Tibial artery (tissue), 4 donors: ENCODE measurements at places on chromosomes 2 and 18.

DNA sequence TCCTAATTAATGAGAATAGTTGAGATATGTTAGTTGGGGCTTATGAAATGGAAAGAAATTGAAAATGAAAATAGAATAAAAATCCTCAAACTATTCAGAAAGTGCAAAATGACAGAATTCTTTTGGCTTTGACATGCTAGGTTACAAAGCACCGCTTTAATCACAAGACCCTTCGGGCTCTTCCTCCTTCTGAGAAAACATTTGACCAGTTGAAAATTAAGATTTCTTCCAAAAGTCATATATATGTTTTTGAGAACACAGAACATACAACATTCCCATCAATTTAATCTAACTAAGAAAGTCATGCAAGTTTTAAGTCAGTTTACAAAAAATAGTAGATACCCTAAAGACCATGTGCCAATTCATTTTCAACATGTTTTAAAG, 2.2 kb upstream of the SLC40A1 start:
- DNase-seq, result no peak
- H3K27me3 ChIP-seq, result no peaks in the 10 kb centered on the region
- H3K27ac ChIP-seq, result peak overlapping the region; percentile 96
- H3K36me3 ChIP-seq, result no peaks in the 10 kb centered on the region

- H3K36me3 ChIP-seq, result no peaks in the 10 kb centered on the region
- H3K27me3 ChIP-seq, result peaks cover 50% of the 10 kb centered on the region
- no peak for DNase-seq
These were observed 16.4 kb downstream of the ESPNL start for GRCh38 chr2:238116298-238117198.

DNA sequence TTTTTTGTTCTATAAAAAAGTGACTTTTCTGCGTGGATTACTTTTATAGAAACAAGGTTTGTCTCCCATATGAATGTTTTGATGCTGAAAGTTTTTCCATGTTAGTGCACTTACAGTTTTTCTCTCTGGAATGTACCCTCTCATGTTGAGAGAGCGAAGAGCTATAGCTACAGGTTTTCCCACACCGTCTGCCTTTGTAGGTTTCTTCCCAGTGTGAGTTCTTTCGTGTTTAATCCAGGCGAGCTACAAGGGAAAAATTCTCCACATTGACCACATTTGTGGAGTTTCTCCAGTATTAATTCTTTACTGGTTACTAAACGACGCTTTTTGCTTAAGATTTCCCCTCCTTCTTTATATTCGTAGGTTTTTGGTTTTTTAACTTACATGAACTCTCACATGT, 85.1 kb downstream of the ACSL3 start:
- H3K27me3 ChIP-seq, result no peaks in the 10 kb centered on the region
- H3K4me3 ChIP-seq, result no peak overlapping the region
- no peak for DNase-seq
- H3K36me3 ChIP-seq, result peaks cover 7% of the 10 kb centered on the region

DNA sequence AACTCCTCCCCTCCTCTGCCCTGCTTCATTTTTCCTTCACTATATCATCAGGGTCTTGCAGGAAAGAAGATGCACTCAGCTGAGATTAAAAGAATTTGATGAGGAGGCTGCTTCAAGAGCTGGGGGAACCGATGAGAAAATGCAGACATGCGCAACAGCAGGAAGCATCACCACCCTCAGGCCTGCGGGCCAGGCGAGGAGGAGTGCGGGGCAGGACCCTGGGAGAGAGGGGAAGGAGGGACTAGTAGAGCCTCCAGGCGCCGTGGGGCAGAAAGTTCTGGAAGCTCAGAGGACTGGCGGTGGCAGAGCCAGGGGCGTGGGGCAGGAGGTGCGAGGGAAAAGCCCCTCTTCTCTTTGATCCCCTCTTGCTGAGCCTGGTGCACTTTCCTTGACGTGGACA, 108.2 kb downstream of the CD226 start:
- DNase-seq, result no peak
- H3K27me3 ChIP-seq, result no peaks in the 10 kb centered on the region
- H3K4me1 ChIP-seq, result no peaks in the 10 kb centered on the region
- H3K27ac ChIP-seq, result no peak overlapping the region
- no peaks in the 10 kb centered on the region for H3K36me3 ChIP-seq

GRCh38 chr2:162261032-162261945, 18.0 kb upstream of the FAP start:
- peak; percentile 73 for DNase-seq
- H3K4me3 ChIP-seq, result no peak overlapping the region
- H3K4me1 ChIP-seq, result no peaks in the 10 kb centered on the region
- H3K27ac ChIP-seq, result no peak overlapping the region
- H3K36me3 ChIP-seq, result peaks cover 1% of the 10 kb centered on the region

GRCh38 chr2:168029071-168029470, 218.3 kb downstream of the STK39 start:
- no peak for DNase-seq
- H3K36me3 ChIP-seq, result no peaks in the 10 kb centered on the region
- no peak overlapping the region for H3K4me3 ChIP-seq
- no peak overlapping the region for H3K27ac ChIP-seq
- H3K4me1 ChIP-seq, result no peaks in the 10 kb centered on the region
- no peaks in the 10 kb centered on the region for H3K27me3 ChIP-seq

GRCh38 chr2:71564790-71565189, 111.4 kb downstream of the DYSF start:
- no peak overlapping the region for H3K4me3 ChIP-seq
- no peak overlapping the region for H3K27ac ChIP-seq
- peaks cover 64% of the 10 kb centered on the region for H3K4me1 ChIP-seq
- no peaks in the 10 kb centered on the region for H3K27me3 ChIP-seq
- DNase-seq, result no peak
- no peaks in the 10 kb centered on the region for H3K36me3 ChIP-seq

GRCh38 chr2:226115102-226115831, 684.4 kb downstream of the IRS1 start:
- no peaks in the 10 kb centered on the region for H3K27me3 ChIP-seq
- no peaks in the 10 kb centered on the region for H3K36me3 ChIP-seq
- no peak overlapping the region for H3K27ac ChIP-seq

- H3K27ac ChIP-seq, result no peak overlapping the region
- H3K27me3 ChIP-seq, result no peaks in the 10 kb centered on the region
- no peak overlapping the region for H3K4me3 ChIP-seq
- no peaks in the 10 kb centered on the region for H3K36me3 ChIP-seq
- no peak for DNase-seq
- H3K4me1 ChIP-seq, result no peaks in the 10 kb centered on the region
These were observed 114.2 kb downstream of the FHOD3 start for GRCh38 chr18:36411745-36412168.

- DNase-seq, result no peak
- no peaks in the 10 kb centered on the region for H3K4me1 ChIP-seq
- H3K36me3 ChIP-seq, result peaks cover 3% of the 10 kb centered on the region
- no peak overlapping the region for H3K4me3 ChIP-seq
- H3K27ac ChIP-seq, result no peak overlapping the region
These were observed 15.2 kb downstream of the HIBCH start for GRCh38 chr2:190304404-190304803.

DNA sequence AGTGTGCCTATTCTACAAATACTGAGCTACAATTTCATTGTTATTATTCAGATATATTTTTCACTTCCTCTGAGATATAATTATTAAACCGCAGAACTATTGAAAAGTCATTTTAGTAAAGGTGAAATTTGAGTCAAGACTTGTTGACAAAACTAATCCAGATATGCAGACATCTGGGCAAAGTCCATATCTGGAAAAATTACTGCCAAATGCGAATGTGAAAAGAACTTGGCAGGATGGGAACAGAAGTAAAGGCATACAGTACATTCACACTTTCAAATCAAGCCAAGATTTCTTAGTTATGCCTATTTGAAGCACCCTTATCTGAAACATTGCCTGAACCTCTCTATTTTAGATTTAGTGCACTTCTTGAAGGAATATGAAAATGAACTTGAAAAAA, 923.6 kb downstream of the CCDC85A start:
- no peaks in the 10 kb centered on the region for H3K4me1 ChIP-seq
- H3K27ac ChIP-seq, result no peak overlapping the region
- H3K36me3 ChIP-seq, result no peaks in the 10 kb centered on the region
- H3K27me3 ChIP-seq, result no peaks in the 10 kb centered on the region
